ENCODE measurements at places on chromosomes 13 and 19.

DNA sequence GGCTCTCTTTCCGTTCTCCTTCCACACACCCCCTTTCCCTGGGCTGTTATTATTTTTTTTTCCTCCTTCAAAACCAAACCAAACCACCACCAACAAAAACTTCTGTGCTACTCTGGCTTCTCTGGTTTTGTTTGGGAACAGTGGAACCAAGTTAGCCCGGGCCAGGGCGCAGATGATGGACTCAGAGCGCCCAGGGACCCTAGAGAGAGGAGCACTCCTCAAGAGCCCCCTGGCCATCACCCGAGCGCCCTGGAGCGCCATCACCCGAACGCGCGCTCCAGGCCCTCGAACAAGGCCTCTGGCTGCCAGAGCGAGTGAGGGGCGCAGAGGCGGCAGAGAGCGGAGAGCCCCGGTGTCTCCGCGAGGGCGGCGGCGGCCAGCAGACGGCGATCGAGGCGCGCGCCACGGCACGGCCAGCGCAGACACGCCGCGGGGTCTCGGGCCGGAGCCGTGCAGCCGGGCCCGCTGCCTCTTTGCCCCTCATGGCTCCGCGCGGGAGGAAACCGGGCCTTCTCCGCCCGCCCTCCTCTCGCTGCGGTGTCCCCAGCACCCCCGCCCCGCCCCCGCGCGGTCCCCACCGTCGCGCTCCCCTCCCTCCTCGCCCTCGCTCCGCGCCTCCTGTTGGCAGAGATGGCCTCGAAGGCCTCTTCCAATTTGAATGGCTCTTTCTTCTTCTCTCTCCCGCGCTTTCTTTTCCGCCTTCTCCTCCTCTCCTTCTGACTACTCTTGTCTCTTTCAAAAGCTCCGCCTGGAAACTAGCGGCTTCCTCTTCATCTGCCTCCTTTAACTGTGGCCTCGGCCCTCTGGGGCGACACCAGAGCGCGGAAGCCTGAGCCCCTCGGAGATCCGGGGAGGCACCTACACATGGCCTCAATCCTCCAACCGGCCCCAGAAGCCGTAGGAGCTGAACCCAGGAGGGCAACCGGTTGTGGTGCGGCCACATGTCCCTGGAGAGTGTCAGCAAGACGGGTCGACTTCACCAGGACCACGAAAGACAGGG lies 4.1 kb upstream of the SOX1 start:
- no peak for DNase-seq

DNA sequence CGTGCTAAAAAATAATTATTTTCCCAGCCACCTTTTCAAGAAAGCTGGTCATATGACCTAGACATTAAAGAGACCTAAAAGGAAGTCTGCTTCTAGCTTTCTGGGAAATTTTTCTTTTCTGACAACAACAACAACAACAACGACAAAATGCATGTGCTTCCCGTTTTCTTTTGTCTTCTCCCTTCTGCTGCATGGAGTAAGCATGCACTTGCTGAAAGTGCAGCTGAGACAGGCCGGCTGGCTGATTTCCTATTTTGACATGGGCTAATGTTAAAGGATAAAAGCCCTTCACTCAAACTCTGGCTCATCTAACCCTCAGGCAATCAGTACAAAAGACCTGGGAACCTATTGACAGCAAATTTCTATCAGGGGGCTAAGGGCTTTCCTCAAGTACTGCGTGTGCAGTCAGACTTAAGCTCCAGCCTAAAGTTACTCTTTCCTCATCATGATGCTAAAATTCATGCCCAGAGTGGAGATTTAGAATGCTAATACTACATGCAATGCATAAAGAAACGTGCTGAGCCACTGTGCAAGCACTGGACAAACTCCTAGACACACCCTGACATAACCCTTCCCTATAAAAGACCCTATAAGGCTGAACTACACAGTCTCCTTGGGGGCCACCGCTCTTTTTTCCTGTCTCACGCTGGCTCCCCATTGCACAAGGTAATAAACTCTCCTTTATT lies 811.1 kb downstream of the UQCRFS1 start:
- DNase-seq, result no peak

DNA sequence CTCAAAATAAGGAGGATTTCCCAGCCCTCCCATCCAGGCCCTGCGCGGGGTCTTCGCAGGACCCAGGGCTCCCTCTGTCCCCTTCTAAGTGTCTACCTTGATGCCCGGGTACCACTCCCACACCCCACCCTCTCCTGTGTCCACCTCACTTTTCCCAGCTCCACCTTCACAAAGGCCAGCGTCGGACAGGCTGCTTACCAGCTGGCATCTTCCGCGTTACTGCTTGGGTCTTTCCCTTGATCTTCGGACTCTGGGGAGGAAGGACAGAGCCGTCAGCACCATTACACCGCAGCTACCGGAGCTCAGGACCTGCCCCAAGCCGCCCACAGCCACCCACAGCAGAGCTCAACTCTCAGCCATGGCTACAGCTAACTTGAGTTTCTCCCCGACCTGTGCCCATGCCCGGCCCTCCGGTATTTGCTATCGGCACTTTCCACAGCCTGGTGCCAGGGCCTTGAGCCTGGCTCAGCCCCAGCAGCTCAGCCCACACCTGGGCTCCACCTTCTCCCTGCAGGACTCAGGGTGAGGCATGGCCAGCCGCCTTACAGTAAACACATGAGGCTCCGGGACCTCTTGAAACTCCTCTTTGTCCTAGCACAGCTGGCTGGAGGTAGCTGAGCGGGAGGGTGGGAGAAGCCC lies 3.8 kb downstream of the C13orf46 start:
- DNase-seq, result no peak

DNA sequence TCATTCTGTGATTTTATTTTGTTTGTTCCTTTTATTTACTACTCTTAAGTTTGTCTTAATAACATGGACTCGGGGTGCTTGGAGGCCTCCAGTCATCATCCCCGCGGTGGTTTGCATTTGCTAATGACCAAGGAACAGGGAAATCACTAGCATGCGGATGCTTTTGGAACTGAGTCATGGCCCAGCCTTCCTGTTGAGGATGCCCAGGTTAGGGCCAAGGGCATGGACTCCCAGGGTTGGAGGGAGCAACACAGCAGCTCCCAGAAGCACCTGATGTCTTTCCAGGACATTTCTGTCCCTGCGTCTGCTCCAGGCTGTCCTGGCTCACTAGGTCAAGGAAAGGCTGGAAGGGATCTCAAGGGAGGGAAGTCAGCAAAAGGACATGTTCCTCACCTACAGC lies 423.7 kb upstream of the TSHZ3 start:
- no peak for DNase-seq

DNA sequence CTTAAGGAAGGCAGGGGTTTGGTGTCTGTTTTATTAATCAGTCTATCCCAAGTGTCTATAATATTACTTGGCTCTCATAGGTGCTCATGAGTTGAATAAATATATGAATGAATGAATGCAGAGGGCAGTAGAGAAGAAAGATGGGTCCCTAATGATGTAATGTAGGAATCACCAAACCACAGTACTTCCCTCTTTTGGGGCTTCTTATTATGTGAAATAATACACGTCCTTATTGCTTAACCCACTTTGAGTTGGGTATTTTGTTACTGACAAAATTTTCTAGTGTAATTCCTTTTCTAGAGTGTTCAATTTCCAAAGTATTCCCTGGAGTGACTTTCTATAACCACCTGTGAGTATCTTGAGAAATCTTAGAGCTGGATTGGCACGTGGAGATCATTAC lies 13.2 kb downstream of the KLK5 start:
- no peak for DNase-seq

DNA sequence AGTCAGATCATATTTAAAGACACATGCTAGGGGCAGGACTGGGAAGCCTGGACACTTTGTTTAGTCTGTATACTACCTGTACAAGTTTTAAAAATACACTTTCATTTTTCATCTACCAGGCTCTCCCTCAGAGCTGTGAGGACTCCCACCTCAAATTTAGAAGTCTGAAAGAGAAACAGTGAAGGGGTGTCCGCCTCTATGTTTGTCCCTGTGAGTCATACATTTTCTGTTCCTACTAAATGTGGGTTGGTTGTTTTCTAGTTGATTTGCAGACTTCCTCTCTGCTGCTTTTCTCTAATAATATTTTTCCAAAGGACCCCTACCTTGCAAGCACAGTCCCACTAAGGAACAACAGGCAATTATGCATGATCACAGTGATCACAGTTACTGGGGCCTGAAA lies 110.5 kb downstream of the ENOX1 start:
- no peak for DNase-seq

DNA sequence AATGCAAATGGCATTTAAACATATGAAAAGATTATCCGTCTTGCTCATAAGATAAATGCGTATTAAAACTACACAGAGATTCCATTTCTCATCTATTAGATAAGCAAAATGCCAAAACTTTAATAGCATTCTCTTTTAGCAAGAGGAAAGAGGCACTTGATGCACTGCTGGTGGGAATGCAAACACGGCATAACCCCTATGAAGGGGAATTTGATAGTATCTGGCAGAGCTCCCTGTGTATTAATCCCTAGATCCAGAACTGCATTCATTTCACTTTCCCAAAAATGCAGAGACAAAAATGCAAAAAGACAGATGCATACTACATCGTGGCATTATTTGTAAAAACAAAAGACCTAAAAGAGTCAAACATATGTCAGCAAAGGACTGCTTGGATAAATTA lies 193.6 kb upstream of the STARD13 start:
- no peak for DNase-seq

DNA sequence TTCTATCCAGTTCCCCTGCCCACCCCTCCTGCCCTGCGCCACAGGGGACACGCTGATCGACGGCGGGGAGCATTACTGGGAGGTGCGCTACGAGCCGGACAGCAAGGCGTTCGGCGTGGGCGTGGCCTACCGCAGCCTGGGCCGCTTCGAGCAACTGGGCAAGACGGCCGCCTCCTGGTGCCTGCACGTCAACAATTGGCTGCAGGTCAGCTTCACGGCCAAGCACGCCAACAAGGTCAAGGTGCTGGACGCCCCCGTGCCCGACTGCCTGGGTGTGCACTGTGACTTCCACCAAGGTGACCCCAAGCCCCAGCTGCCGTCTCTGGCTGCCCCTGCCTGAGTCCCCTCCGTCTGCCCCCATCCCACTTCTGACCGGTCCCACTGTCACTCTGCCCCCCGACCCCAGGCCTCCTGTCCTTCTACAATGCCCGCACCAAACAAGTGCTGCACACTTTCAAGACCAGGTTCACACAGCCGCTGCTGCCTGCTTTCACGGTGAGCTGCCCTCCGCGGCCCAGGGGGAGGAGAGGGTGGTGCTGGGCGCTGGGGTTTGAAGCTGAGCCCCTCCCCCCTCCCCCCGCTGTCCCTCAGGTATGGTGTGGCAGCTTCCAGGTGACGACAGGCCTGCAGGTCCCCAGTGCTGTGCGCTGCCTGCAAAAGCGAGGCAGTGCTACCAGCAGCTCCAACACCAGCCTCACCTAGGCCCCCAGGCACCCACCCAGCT lies 15.5 kb downstream of the STAP2 start:
- DNase-seq, result no peak

- DNase-seq, result no peak
Observed at GRCh38 chr19:35168196-35168595, 13.7 kb downstream of the FXYD5 start.

GRCh38 chr19:4896372-4896771 lies 6.3 kb downstream of the ARRDC5 start:
- DNase-seq, result no peak

GRCh38 chr13:112358156-112358555 lies 18.0 kb upstream of the SPACA7 start:
- no peak for DNase-seq

GRCh38 chr13:40130871-40131636 lies 475.6 kb downstream of the COG6 start:
- no peak for DNase-seq

GRCh38 chr19:48873476-48874302 lies 1.5 kb downstream of the PPP1R15A start:
- no peak for DNase-seq

DNA sequence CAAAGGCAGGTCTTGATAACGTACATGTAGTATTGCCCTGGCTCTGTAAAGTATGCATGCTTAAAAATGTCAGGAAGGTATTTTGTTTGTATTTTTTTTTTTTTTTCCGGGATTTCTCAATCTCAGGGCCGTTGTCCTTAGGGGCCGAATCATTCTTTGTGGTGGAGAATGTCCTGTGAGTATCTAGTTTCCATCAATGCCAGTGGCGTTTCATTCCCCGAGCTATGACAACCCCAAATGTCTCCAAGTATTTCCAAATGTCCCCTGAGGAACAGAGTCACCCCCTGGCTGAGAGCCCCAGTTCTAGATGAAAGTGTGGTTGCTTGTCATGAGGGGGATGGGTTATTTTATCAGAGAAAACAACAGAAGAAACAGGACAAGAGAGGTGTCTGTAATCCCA lies 68.7 kb downstream of the ACSBG2 start:
- DNase-seq, result no peak

DNA sequence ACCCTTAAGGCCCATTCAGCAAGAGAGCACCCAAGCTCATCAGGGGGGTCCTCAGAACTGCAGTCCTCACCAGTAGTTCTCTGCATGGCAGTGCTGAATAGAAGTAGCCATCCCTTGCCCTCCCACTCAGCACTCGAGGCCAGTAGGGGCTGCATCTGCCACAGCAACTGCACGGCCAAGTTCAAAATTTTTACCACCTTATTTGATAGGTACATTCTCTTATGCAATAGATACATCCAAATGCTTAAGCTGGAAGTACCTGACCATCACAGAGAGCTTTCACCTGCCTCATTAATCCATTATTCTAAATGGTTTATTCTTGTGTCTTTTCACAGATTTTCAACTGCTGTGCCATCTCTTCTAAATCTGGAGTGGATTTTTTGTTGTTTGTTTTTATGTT lies 1307.4 kb downstream of the SLITRK5 start:
- DNase-seq, result no peak

GRCh38 chr19:17762505-17763229 lies 11.4 kb downstream of the FCHO1 start:
- DNase-seq, result no peak

DNA sequence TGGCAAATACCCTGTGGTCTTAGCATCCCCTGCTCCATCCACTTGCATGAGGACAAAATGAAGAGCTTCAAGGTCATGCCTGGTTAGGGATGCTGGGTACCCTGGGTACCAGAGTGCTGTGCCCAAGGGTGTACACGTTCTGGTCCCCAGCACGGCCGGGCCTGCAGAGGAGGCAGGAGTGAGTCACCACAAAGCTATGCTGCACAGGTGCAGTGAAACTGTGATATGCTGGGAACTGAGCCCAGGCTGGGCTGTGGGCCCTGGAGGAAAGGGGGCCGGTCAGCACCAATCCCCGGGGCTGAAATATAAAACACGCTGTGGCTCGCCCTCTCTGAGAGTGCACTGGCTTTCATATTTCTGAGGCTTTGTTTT lies 95.1 kb downstream of the TSHZ3 start:
- DNase-seq, result no peak

DNA sequence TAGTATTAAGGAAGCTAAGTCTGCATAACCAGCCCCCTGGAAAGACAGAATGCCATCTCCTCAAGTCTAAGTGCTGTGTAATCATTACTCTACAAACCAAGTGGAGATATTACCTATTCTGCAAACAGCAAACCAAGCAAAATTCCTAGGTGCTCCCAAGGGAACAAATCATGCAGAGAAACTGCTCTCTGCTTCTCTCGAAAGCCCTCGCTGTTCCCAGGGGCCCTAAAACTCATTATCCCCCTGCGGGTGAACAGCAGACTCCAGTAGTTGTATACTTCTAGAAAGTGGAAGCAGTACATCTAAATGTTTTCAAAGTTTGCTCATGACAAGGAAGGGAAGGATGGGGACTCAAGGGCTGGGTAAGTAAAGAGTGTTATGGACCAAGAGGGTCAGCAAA lies 3.2 kb downstream of the DLEU7 start:
- no peak for DNase-seq
